ENCODE measurements at places on chromosomes 6 and 20. TPM values are rescaled to one million over a fixed set of nuclear protein-coding genes. Genes with fewer than 3 reads are reported as not detected.

Gene CST3
- 515 TPM for total RNA-seq

Gene PAQR8
- 14.5 TPM for total RNA-seq

Gene ISM1
- 0.39 TPM for total RNA-seq

Gene THBD
- 18.0 TPM for total RNA-seq

Gene WFDC13
- not detected for total RNA-seq

Gene RAMACL
- 0.24 TPM for total RNA-seq

Gene ZCCHC3
- total RNA-seq = 19.2 TPM

Gene FERMT1
- 6.4 TPM for total RNA-seq

Gene TMEM217
- 0.78 TPM for total RNA-seq

Gene RAET1L
- not detected for total RNA-seq

Gene POFUT1
- 65.2 TPM for total RNA-seq

Gene ILRUN
- total RNA-seq = 36.8 TPM

Gene CPNE5
- not detected for total RNA-seq

Gene CDKN1A
- 18.0 TPM for total RNA-seq

Gene PTPRT
- not detected for total RNA-seq

Gene LPIN3
- 4.5 TPM for total RNA-seq

Gene THBS2
- total RNA-seq = 90.8 TPM

Gene EYA2
- total RNA-seq = 0.10 TPM

Gene PLN
- not detected for total RNA-seq

Gene SLC17A9
- 4.8 TPM for total RNA-seq

Gene FKBP1A
- total RNA-seq = 564 TPM

Gene TFAP2D
- total RNA-seq = not detected

Gene RALY
- total RNA-seq = 144 TPM

Gene CCM2L
- not detected for total RNA-seq

Gene FAM217A
- not detected for total RNA-seq

Gene SESN1
- total RNA-seq = 9.1 TPM

Gene TCP11
- total RNA-seq = not detected

Gene NOP56
- total RNA-seq = 224 TPM

Gene SIRPB1
- 15.6 TPM for total RNA-seq

Gene UBD
- not detected for total RNA-seq

Gene GPX5
- not detected for total RNA-seq

Gene ARMC2
- 0.78 TPM for total RNA-seq

Gene SLC17A2
- not detected for total RNA-seq

Gene SPACA1
- not detected for total RNA-seq

Gene XKR7
- total RNA-seq = not detected

Gene TINAG
- not detected for total RNA-seq

Gene LKAAEAR1
- 0.48 TPM for total RNA-seq

Gene BAK1
- total RNA-seq = 26.4 TPM

Gene SYCP2L
- 0.49 TPM for total RNA-seq

Gene HECA
- total RNA-seq = 15.2 TPM

Gene EBF4
- total RNA-seq = 0.10 TPM

Gene CRNKL1
- 41.7 TPM for total RNA-seq

Gene FOXF2
- total RNA-seq = 2.0 TPM

Gene OXT
- total RNA-seq = not detected

Gene BHLHE23
- not detected for total RNA-seq

Gene BPIFB1
- total RNA-seq = not detected

Gene SS18L1
- total RNA-seq = 8.6 TPM

Gene ZNF831
- not detected for total RNA-seq

Gene RFX6
- not detected for total RNA-seq

Gene OR12D3
- not detected for total RNA-seq

Measured in RPMI7951 (cell line).